Activated CD8-positive, alpha-beta memory T cell treated with anti-CD3 and anti-CD28 coated beads for 48 hours (primary cell): ENCODE measurements at places on chromosomes 1 and 21.

DNA sequence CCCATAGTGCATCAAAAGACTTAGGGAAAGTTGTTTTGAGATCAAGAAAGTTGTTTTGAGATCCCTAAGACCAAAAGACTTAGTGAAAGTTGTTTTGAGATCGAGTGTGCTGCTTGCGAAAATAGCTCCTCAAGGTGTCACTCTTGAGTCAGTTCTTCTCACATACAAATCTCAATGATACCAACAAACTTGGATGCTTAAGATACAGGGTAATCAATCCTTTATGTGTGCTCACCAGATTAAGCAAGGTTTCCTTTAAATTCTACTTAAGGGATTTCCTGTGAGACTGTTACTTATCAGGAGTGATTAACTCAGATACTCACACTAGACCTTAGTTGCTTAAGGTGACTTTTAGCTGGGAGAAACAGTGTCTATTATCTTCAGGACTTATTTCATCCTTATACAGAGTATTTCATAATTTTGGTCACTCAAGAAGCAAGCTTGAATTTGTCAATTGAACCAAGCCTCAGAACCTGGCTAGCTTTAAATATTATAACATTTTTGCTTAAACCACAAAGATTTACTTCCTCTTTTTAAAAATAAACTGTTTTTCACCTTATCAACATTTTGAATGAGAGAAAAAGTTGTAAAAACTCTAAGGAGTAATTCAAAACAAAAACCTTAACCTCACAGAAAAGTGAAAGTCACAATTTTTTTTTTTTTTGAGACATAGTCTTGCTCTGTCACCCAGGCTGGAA lies 8.0 kb upstream of the RLF start:
- DNase-seq: no peak

GRCh38 chr1:153816283-153816889 lies 41.2 kb downstream of the SLC27A3 start:
- no peak for DNase-seq

GRCh38 chr1:59601041-59601441 lies 213.7 kb upstream of the HOOK1 start:
- no peak for DNase-seq

DNA sequence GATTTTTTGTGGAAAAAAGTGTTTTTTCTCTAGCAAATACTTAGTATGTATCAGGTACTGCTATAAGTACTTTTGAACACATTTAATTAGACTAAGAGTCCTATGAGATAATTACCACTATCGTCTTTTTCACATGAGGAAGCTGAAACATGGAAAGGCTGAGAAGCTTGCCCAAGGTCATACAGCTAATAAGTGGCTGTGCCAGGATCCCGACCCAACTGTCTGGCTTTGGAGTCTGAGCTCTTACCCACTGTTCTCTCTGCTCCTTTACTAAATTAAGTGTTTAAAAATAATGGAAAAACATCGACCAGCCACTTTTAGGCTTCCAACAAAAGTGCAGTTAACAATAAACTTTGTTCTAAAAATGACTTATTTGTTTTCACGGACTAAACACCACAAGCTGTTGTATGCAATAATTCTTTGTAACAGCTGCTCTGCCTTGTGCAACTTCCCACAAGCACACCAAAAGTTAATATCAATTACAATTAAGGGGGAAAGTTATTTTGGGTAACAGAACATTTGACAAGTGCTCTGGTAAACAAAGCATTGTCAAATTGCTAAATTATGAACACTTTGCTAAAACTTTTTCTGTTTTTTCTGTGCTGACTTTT lies 75.7 kb downstream of the CRB1 start:
- DNase-seq: no peak

DNA sequence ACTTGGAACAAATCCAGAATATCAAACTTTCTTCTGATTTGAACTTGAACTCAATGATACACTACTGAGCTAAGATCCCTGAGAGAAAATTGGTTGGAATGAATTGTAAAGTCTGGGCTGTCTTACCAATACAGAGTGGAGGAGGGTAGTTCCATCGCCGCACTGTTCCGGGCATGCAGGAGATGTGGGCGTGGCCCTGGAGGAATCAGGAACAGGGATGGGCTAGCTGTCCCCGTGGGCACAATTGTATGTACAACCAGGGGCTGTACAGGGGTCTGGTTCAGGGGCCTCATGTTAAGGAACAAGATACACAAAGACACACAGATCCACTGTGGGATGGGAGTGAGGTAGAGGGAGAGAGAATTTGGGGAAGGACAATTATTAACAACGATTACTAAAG lies 144.3 kb downstream of the ZSCAN20 start:
- DNase-seq: no peak
